ENCODE measurements at places on chromosomes 3 and 15.

- ATAC-seq = no peak
Observed at GRCh38 chr3:102016417-102016816, 167.1 kb downstream of the NFKBIZ start.

GRCh38 chr3:61358364-61358763 lies 107.1 kb upstream of the FHIT start:
- ATAC-seq = peak; percentile 73

DNA sequence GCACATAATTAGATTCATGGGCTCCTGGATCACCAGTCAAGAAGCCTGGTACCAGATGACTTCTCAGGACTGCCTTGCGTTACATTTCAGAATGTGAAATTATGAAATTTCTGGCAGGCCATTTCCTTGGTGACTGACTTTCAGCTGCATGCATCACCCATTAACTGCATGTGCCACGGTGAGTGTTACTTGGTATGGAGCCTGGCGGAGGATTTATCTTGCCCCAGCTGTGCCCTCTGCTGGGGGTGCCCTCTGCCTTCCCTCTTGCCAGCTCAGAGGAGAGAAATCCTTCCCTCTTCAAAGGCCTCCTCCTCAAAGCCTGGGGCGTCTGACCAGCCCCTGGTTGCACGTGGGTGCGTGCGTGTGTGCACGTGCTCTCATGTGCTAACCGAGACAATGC lies 57.7 kb upstream of the CTSH start:
- ATAC-seq = no peak

DNA sequence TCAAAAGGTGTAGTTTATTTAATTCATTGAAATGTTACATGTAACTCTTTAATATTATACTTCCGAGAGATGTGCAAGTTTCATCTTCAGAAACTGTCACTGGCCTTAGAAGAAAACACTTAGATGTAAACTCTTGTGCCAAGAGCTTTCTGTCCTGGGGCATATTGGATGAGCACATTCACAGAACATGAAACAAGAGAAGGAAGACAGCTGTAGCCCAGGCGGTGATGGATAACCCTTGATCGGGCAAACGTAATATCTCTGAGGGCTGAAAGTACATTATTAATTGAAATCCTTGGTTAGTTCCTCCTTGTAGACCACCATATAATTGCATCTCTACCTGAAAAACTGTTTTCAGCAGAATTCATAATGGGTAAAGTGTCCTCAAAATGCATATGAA lies 67.4 kb downstream of the MECOM start:
- no peak for ATAC-seq

GRCh38 chr3:125437631-125438435 lies 62.7 kb upstream of the ZNF148 start:
- ATAC-seq = peak; percentile 71

Data from gastroesophageal sphincter (tissue), 4 donors.